ENCODE measurements at places on chromosomes 11 and 22. TPM values are rescaled to one million over a fixed set of nuclear protein-coding genes. Genes with fewer than 3 reads are reported as not detected.
A peak's percentile ranks its signal among the peaks of the same experiment; 100 is the strongest.

GGT5 gene
- total RNA-seq: 14.7 TPM

- no peak for DNase-seq
These were observed 72.8 kb downstream of the SFI1 start for GRCh38 chr22:31569126-31569525.

DNA sequence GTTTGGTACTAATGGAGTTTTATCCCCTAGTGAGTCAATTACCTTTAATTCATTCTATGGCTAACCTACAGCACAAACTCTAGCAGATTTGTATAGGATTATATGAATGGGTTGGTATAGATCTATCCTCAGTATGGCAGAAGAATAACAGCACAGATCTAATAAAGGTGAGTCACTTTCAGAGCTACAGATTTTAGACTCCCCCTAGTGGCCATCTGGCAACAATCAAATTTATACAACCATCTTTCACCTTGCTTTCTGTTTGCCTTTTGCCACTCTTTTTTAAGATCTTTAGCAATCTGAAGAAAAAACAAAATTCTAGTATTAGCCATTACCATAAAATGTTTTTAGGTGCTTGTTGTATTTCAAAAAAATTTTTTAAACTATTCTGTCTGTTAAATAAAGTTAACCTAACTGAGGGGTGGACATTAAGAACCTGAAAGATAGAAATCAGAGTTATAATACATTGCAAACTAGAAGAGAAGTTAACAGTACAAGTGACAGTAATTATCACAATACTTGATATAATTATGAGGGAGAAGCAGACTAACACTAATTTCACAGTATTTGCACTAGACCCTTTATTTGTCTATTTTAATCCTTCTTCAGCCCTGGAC is 25.8 kb downstream of the DDIAS start:
- DNase-seq: no peak

DNA sequence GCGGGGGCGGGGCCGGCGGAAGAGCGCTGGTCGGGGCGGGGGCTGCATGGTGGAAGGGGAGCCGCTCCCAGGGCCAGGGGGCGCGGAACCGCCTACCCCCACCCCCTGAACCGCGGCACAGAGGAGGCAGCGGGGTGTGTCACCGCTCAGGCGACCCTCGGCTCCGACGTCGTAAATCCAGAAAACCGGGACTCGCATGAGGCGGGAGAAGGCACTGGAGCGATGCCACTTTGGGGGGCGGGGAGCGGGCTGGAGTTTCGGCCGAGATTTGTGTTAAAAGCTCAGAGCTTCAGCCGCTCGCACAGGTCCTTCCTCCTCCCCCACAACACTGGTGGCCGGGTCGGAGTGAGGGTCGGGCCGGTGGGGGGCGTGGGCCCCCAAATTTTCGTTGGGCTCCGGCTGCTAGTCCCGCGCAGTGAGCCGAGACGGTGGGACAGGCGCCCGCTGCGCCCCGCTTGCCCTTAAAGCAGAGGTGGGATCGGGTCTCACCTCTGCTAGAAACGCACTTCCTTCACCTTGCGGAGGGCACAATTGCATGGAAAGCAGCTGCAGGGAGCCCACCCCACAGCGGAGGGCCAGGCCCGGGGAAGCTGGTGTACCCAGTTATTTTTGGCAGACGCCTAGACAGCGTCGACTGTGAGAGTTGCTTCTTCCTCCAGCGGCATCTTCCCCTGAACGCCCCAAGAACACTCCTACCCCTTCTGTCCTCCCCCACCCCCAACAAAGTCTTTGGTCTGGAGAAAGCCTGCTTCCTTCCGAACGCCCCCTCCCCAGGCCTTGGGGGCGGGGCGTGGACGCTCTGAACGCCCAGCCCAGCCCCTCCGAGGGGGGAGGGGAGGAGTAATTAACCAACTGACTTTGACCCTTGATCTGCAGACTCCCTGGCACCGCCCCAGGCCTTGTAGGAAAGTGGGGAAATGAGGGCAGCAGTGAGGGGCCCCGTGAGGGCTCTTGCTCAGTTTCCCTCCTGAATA is 1.1 kb downstream of the OVOL1 start:
- peak; percentile 97 for DNase-seq

- no peak for DNase-seq
These were observed 71.2 kb downstream of the FBXO7 start for GRCh38 chr22:32545801-32546200.

DNA sequence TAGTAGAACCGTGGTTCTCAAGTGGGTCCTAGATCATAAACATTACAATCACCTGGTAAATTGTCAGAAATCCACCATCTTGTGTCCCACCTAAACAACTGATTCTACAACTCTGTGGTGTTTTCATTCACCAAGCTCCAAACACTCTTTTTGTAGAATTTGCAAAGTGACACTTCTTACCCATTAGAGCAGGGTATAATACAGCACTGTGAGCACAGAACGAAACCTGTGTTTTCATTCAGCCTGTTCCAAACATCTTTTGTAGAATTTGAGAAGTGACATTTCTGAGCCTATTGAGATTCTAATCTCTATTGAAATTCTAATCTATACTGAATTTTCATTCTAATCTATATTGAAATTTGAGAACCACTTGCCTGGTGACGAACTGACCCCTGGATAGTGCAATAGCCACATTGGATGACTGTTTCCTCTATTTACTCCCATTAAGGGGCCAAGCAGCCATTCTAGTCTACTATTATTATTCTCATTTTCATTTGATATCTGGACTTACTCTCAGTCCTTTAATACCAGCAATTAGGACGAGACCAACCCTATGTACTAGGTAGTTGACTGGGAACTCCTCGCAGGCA is 616.6 kb downstream of the LRRC4C start:
- no peak for DNase-seq
